ENCODE measurements at places on chromosomes 5 and 9.

GRCh38 chr5:54347221-54347865 lies 37.0 kb upstream of the ARL15 start:
- no peak for DNase-seq

DNA sequence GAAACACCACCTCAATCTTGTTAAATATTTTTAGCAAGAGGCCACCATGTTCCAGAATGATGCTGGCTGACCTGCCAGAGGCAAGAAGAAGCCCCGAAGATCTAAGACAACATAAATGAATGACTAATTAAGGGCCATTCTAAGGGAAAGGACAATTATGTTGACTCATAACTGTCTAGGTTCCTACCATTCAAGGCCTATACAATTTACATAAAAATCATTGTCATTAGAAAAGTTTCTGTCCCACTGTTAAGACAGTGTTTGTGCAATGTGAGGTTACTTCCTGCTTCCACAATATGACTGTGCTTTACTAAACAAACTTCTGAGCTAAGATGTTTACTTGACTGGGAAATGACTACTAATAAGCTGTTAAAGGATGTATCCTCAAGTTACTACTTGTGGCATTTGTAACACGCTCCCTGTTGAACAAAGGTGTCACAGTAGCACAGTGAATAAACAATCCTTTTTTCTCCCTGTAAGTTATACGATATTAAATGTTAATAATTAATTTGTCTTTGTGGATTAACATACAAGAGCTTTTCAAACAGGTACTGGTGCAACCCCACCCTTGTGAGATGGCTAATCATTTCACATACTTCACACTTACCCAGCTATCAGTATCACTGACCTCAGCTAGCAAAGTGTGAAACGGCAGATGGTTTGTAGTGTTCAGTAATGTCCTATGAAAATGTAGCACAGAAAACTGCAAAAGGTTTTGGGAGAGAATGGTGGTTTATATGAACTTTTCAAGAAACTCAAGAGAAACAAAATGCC lies 195.8 kb downstream of the EFNA5 start:
- DNase-seq = no peak

- no peak for DNase-seq
These were observed 2.9 kb upstream of the NPDC1 start for GRCh38 chr9:137048655-137049543.

- DNase-seq = no peak
These were observed 6.5 kb downstream of the MCIDAS start for GRCh38 chr5:55220433-55221185.

DNA sequence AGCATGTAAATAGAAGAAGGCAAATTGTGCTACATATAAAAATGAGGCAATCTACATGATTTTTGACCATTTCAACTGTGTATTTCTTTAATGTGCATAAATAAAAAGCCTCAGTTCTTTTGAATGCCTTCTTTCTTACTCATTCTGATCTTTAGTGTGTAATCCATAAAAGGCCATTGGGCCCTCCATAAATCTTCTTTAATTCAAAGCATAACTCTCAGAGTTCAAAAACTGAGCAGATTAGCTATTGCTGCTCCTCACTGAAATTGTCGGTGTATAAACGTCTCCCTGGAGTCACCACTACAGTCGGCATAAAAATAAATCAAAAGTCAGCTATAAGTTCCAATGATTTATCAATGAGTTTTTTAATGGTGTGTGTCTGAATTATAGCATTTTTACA lies 45.3 kb upstream of the ADAMTSL1 start:
- DNase-seq = no peak

- DNase-seq = no peak
These were observed 77.4 kb downstream of the ZNF618 start for GRCh38 chr9:113953531-113953930.

GRCh38 chr9:131167146-131167692 lies 41.8 kb downstream of the NUP214 start:
- no peak for DNase-seq

DNA sequence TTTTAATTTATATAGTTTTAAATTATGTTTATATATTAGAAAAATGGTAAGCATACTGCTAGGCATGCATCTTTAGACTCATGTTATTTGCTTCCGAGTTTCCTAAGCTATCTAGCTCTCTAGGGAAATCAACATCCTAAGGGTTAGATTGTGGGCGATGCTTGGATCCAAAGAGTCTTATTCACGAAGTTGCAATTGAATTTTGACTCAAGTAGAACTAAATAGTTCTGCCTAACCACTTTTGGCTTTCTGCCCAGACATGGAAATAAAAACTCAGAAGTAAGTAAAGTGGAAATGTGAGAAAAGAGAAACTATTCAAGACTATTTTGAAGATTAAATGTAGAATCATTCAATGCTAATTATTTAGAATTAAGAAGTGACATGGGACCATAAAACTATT lies 440.4 kb downstream of the CDH18 start:
- no peak for DNase-seq

Measured in stimulated activated CD4-positive, alpha-beta T cell treated with anti-CD3 and anti-CD28 coated beads, TNF-alpha, amount 100 ng/mL, for 48 hours (primary cell).